ENCODE measurements at places on chromosomes 1 and 21. TPM values are rescaled to one million over a fixed set of nuclear protein-coding genes. Genes with fewer than 3 reads are reported as not detected.

- H3K27me3 ChIP-seq = no peaks in the 10 kb centered on the region
- no peak overlapping the region for H3K4me3 ChIP-seq
- no peaks in the 10 kb centered on the region for H3K4me1 ChIP-seq
- H3K36me3 ChIP-seq = no peaks in the 10 kb centered on the region
- no peak overlapping the region for H3K27ac ChIP-seq
Observed at GRCh38 chr1:224851210-224851847, 78.1 kb upstream of the DNAH14 start.

- H3K36me3 ChIP-seq = peaks cover 58% of the 10 kb centered on the region
- no peak for DNase-seq
- no peaks in the 10 kb centered on the region for H3K4me1 ChIP-seq
- H3K4me3 ChIP-seq = no peak overlapping the region
Observed at GRCh38 chr1:220013497-220013896, 32.8 kb downstream of the EPRS1 start.

- no peaks in the 10 kb centered on the region for H3K27me3 ChIP-seq
- H3K36me3 ChIP-seq = no peaks in the 10 kb centered on the region
- no peak overlapping the region for H3K27ac ChIP-seq
- H3K4me1 ChIP-seq = no peaks in the 10 kb centered on the region
- DNase-seq = no peak
Observed at GRCh38 chr1:11397151-11397901, 81.6 kb upstream of the DISP3 start.

GRCh38 chr1:156627313-156627880 lies 8.2 kb downstream of the HAPLN2 start:
- H3K27ac ChIP-seq = no peak overlapping the region
- H3K4me3 ChIP-seq = no peak overlapping the region
- H3K27me3 ChIP-seq = peaks cover 41% of the 10 kb centered on the region
- no peaks in the 10 kb centered on the region for H3K36me3 ChIP-seq

Gene NEK2
- total RNA-seq = not detected

Gene ZSWIM5
- total RNA-seq = 0.91 TPM

Gene GATAD2B
- total RNA-seq = 52.3 TPM

Gene LCE6A
- not detected for total RNA-seq

Gene GIPC2
- not detected for total RNA-seq
